CD4-positive, alpha-beta T cell treated with Interleukin-15 for 1 hour (primary cell): ENCODE measurements at places on chromosomes 1 and 21.

GRCh38 chr1:220521778-220522177, 6.2 kb upstream of the MARK1 start:
- no peak for DNase-seq

DNA sequence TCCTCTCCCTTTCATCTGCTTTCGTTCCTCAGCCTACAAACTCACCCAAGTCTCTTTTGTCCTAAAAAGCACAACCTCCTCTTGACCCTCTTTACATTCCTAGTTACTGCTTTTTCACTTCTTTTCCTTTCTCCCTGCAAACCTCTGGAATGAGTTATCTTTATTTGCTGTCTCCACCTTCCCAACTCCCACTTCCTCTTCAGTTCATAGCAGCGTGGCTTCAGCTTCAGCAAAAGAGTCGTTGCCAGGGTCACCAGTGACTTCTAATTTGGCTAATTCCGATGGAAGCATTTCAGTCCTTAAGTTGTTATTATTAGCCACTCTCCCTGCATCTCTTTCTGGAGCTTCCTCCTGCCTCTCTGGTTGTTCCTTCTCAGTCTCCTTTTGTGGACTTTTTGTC, 6.2 kb upstream of the TMEM54 start:
- no peak for DNase-seq

DNA sequence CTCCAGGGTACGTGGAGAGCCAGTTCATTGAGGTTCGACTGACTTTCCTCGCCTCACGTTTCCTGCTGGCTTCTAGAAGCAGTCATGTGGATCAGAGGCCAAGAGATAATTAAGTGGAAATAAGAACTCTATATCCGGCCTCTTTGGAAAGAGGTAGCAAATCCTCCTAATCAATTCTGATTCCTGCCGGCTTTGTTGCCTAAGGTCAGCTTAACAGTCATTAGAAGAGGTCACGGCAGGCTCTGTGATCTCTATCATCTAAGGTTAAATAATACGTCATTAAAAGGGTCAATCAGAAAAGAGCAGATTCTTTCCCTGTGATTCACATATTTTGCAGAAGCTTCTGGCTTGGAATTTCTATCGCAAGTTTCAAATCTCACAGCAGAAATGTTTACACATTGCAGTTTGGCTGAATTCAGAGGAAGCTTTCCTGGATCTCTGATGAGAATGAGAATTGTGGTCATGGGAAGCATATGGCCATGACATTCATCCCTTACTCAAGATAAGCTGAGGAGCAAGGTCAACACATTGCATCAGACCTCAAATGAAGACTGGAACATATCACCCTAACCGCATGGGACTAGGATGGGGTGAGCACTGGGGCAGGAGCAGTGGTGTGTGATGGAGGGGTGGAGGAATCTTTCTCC, 189.4 kb downstream of the PBX1 start:
- no peak for DNase-seq

DNA sequence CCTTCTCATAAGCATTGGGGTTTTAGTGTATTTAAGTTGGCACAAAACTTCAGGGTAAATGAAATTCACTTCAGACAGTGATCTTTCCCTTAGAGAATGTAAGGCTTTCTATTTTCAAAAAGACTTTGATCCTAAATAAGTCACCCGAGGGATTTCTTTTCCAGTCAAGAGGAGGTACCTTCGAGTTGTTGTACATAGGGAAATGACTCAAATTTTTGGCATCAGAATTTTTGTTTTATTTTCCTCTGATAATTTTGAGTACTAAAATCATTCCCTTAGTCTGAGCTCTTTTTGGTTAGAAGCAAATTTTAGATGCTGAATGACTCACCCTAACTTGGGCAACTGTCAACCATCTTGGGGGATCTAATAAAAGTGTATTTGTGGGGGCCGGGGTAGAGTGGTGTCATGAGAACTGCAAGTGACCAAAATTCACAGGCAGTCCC, 193.9 kb downstream of the DHRS3 start:
- DNase-seq = no peak

- peak; percentile 83 for DNase-seq
Measured at GRCh38 chr21:44653656-44654575, 543 bp downstream of the KRTAP12-4 start.

DNA sequence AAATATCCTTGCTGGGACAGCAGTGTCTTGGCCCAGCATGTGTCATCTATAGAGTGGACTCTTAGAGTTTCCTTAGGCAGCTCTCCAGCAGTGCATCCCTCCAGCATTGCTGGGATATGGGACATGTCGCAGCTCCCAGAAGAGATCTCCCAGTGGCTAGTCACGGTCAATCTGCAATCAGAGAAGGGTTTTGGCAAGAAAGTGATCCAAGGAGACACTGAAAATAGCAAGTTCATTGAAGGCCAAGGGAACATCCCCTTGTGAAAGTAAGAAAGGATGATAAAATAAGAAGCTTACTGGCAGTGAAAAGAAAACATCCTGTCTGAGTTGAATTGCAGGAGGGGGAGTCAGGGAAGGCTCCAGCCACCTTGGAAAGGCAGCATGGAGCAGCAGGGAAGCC, 19.3 kb upstream of the NPL start:
- no peak for DNase-seq
